ENCODE measurements at places on chromosomes 11 and 22. TPM values are rescaled to one million over a fixed set of nuclear protein-coding genes. Genes with fewer than 3 reads are reported as not detected.

- DNase-seq: peak; percentile 43
These were observed 90.2 kb upstream of the KCNQ1OT1 start for GRCh38 chr11:2789791-2790567.

DNA sequence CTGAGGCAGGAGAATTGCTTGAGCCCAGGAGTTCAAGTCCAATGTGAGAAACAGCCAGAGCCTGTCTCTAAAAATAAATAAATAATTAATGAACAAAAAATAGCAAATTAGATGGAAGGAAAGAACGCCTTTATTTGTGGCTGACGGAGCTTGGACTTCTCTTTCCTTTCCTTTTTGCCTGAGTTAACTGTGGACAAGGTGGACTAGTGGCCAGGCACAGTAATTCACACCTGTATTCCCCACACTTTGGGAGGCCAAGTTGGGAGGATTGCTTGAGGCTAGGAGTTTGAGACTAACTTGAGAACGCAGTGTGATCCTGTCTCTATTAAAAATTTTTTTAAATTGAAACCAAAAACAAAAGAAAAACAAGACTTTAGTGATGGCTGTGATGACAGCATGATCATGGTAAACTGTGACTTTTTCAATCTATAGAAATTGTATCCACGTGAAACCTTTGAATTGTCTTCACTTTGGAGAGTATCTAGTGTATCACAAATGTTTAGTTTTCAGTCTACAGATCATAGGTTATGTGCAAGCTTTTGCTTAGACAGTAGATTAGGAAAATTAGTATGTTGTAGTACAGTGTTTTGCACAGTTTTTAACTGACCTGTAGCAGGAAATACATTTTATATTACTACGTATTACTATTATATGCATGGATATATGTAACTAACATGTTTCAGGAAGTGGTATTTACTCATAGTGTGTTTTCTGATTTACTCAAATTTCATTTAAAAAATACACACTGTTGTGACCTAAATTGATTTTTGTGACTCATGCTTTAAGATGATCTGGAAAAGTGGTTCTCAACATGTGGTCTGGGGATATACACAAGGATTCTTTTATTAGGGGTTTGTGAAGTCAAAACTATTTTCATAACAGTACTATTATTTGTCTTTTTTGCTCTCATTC lies 42.1 kb downstream of the KDM2A start:
- no peak for DNase-seq

DNA sequence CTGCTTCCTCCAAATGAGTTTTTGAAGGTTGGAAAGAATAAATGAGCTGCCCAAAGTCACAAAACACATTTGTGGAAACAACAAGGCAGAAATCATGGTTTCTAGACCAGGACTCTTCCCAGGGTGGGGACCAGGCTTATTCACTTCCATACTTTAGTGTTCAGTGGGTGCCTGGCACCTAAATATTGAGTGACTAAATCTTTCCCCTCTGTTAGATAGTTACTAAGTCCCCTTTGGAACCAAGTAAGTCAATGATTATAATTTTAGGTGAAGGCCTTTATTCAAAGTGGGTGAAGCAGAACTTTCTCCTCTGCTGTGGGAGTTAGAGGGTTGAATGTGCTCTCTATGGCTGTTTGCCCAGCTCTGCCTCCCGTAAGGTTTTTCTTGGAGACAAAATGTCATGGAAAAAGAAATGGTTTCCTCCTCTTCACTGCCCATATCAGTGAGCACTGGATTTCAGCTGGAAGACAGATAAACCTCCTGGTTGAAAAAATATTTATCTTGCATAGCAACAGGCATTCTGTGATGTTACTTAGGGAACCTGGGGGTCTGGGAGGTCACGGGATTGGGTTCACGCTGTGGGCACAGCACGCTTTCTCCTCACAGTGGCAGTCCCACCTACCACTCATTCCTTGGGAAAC lies 117.8 kb downstream of the CCDC81 start:
- DNase-seq: no peak

GRCh38 chr22:45422237-45422983 lies 8.9 kb downstream of the RIBC2 start:
- DNase-seq: no peak

The WNT7B gene
- not detected for total RNA-seq

The CCDC89 gene
- total RNA-seq: 0.24 TPM

DNA sequence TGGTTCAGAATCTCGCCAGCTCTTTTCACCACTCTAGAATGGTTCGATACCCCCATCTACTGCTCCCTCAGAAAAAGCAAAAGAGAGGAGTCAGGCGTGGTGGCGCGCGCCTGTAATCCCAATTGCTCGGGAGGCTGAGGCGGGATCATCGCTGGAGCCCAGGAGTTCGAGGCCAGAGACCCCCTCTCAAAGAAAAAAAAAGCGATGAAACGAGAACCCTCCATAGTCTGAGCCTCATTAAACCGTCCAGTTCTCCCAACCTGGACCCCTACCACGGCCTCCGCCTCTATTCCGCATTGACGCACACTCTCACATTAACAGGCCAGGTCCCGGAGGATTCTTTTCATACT lies 439 bp downstream of the SPA17 start:
- no peak for DNase-seq
